ENCODE measurements at places on chromosomes 1 and 21.

DNA sequence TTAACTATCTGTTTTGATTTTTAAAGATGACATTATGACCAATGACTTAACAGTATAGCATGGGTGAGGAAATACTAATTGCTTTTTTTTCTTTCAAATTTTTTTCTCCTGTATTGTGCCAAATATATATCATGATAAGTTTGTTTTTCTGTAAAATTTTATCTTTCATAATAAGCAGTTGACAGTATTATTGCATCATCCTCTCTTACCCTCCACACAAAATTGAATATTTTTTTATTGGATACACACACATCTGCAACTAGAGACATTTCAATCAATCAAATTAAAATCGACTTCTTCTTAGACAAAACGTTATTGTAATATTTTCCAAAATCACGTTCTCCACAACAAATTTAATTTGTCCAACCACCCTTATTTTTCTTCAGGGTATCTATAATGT lies 330.4 kb upstream of the BRINP3 start:
- DNase-seq: no peak

- no peak for DNase-seq
Measured at GRCh38 chr1:147287133-147287865, 44.8 kb downstream of the CHD1L start.

DNA sequence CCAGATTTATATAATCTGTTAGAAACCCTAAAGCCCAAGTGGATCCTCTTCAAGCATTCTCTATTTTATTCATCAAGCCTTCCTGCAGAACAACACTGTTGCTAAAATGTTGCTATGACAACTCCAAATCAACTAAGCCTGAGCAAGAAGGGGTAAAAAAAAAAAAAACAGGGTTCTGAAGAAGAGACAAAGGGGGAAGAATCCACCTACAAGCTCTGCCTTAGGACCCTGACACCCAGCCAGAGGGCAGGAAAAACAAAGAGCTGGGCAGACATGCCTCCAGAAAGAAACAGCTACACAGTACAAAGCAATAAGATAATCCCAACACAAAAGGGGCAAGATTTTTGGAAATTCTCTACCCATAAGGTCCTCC lies 1.3 kb downstream of the USF1 start:
- DNase-seq: no peak

DNA sequence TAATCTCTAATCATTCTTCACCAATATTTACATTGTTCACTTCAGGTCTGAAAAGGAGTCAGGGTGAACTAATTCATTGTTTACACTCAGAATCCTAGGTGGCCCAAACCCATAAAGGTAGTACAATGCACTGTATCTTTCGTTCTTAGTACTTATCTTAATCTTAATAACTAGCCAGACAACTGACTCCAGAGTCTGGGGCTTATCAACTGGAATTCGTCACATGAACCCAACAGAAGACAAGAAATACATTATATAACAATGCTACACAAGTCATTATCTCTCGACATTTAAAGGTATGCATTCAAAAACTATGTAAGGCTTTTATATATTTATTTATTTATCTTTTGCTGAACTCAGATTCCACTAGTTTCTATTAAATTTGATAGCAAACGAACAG lies 125.9 kb upstream of the ESRRG start:
- no peak for DNase-seq

DNA sequence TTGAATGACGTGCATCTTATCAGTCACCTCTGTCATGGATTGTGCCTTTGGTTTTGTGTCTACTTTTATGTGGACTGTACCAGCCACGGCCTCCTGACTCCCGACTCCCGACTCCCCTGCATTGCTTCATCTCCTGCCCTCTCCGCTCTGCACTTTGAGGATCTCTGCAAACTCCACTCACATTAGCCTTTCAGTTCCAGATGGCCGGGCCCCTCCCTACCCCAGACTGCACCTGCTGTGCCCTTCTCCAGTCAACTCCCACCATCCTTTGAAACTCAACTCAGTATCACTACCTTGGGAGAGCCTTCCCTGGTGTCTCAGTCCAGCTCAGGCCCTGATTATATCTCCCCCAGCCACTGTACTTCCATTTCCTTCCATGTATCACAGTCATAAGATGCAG lies 71.4 kb downstream of the MDM4 start:
- no peak for DNase-seq

DNA sequence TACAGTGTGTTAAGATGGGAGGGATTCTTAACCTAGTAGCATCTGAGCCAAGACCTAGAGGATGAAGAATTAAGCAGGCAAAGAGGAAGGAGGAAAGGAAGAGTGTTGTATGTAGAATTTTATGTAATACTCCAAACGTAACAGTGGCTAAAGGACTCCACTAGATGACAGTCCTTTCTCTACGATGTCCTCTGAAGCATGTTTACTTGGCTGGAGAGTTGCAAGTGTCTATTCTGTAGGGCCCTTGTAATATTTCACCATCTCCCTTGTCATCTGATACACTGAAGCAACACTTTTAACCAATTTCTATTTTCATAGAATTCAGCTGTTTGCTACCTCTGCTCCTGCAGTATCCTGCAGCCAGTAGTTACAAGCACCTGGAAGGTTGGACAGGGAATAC lies 2.2 kb upstream of the YBX1 start:
- DNase-seq: no peak

- no peak for DNase-seq
Measured at GRCh38 chr1:50322579-50322978, 100.7 kb downstream of the DMRTA2 start.

DNA sequence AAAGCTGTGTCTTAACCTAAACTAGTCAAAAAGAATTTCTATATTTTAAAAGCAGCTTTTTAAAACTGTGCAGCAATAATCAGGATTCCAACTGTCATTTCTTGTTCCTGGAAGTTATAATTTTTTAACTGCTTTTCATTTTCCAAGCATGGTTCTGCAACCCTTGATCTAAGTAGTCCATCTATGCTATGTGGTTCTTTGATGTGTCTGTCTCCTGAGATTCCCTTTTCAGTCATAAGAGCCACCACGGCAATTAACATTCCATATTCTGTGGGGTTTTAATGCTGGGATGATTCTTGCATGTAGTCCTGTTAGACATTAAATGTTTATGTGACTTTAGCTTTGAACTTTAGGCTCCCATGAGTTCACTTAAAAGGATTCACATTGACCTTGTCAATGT lies 220.4 kb downstream of the TPR start:
- DNase-seq: no peak

DNA sequence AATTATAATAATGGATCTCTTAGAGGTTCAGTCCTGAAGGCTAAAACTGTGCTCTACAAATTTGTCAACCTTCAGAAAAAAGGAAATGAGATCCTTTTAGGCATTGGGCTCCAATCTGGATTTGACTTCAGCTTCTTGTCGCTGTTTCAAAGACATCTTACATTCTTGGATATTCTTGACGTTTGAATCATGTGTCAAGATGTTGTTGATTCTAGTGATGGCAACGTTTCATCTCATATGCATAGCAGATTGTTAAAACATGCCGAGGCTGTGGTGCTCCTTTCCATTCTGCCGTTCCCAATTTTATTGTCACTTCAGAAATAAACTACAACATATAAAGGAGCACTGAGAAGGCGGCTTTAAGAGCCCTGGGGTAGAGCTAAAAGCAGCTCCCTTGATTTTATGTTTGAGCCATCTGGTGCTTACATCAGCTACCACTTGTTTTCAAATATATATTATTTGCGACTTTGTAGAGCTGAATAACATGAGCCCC lies 467.6 kb upstream of the ZRANB2 start:
- DNase-seq: no peak

- DNase-seq: no peak
Measured at GRCh38 chr21:36765229-36765628, 66.3 kb downstream of the SIM2 start.

DNA sequence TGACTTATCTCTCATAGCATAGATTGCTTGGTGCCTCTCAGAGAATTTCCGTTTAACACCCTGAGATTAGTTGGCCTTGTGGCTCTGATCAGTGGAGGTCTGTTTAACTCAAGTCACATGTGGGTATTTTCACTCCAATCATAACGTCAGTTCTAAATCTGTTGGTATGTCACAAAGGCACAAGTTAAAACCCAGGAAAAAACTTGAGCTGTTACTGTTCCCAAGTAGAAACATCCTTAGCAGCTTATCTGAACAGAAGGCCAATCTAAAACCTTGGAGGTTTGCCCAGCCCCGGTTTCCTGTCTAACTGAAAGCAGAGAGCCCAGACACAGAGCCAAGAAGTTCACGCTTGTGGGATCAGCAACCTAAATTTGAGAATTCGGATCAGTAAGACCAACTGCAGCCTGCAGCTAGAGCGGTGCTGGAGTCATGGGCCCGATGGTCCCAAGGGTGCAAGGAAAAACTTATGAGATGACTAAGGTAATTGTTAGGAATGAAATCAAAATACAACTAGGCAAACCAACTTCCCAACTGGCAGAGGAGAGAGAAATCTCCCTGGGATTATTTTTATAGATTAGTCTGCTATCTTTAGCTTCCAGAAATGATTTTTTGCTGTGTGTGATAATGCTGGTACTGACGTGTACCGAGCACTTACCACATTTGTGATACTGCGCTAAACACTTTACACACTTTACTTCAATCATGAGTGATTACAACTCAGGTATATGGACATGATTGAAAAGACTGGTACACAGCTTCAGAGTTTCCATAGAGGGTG lies 90.2 kb upstream of the C1orf21 start:
- DNase-seq: no peak

GRCh38 chr1:225950905-225951497 lies 10.0 kb upstream of the LEFTY2 start:
- DNase-seq: no peak

GRCh38 chr1:16450863-16451481 lies 10.4 kb downstream of the NECAP2 start:
- no peak for DNase-seq

DNA sequence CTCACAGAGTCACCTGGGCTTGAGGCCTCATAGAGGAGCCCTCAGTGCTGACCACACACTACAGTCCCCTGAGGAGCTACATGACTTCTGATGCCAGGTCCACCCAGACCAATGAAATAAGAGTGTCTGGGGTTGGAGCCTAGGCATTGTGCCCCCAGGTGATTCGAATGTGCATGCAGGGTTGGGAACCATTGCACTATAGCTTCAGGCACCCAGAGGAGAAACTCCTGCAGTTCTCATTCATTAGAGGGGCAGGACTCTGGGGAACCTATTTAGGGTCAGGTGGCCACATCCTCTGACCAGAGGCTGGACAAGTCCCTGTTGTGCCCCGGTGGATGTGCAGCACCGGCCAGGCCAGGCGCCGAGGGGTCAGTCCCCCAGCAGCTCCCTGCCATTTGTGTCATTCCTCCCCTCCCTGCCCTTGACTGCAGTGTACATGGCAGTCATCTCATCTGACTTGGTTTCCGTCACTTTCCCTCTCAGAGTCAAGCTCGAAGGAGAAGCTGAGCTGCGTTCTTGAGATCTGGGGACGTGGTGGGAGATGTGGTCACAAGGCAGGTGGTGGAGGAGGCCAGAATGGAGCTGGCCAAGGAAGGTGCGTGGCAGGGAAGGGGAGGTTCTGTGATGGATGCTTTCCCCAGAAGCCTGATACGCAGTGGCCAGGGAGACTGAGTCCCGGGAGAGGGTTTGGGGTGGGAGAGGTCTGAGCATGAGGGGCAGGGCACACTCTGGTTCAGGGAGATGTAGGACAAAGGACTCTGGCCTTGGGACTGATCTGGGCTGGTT lies 6.4 kb downstream of the CLDN19 start:
- DNase-seq: no peak

- no peak for DNase-seq
Measured at GRCh38 chr1:33346927-33347649, 26.2 kb upstream of the A3GALT2 start.

- DNase-seq: no peak
Measured at GRCh38 chr1:177341773-177342172, 171.0 kb downstream of the BRINP2 start.

GRCh38 chr1:33363470-33363861 lies 42.6 kb upstream of the A3GALT2 start:
- DNase-seq: no peak

DNA sequence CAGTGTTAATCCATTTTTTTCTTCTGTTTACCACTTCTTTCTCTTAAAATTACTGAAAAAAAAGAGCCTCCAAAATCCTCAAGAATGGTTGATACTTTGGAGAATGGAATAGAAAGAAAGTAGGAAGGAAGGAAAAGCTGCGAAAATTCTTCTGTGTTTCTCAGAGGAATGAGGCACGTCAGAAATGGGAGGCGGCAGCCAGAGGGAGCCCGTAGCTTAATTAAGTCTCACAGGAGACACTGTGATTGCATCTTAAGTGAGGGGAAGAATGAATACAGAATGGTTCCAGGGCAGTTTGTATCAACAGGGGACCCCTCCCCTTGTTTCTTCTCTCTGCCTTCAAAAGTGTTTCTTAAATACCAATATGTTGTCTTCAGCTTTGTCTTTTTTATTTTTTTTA lies 1099.5 kb downstream of the PLA2G4A start:
- no peak for DNase-seq

DNA sequence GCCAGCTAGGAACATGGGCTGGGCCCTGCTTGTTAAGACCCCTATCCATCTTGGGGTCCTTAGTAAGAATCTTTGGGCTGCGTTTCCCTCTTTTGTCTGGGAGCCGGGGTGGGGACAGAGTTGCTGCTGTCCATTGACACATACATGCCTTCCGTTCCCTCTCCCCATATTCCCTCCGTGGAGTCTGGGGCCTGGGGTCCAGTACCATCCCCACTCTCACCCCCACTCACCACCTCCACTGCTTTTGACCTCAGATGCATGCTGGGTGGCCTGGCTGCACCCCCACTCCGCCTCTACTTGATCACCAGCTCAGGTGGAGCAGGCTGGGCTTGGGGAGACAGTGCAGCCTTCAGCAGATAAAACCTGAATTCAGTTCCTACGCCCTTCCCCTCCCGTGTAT lies 3.3 kb downstream of the RD3 start:
- DNase-seq: no peak

- DNase-seq: no peak
Measured at GRCh38 chr1:243605604-243606003, 244.4 kb downstream of the AKT3 start.

DNA sequence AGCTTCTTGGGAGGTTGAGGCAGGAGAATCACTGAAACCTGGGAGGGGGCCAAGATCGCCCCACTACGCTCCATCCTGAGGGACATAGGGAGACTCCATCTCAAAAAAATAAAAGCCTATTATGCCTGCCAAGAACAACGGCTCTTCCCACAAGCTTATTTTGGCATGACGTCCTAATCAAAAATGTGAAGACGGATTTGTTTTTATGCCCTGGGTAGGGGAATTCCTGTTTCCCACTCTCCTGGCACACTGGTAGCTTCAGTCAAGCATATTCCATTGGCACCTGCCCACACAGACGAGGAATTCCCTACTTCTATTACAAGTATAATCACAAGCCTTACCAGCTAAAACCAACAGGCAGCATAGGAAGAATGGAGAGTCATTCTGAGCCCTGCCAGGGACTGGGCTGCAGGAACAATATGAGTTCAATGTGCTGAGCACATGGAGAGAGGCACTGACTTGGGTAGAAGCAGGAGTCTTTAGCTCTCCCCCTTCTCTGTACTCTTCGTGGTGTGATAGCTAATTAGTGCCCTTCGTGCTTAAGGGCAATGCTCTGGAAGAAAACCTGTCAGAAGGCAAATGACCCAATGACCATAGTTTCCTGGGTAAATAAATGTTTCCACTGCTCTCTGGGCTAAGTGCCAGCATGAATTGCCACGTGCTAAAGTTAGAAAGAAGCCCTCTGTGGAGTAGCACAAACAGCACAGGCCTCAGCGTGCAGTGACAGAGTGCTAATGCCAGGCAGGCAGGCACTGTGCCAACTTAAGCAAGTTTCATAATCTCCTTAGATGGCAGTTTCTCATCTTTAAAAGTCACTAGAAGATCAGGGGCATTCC lies 16.8 kb downstream of the TNFSF4 start:
- peak; percentile 37 for DNase-seq

GRCh38 chr1:191206513-191207207 lies 729.0 kb upstream of the BRINP3 start:
- DNase-seq: no peak

Measured in stimulated activated naive B cell treated with anti-CD40 and anti-IgM and Interleukin-4, amounts not matched to agents 10 μg/mL and 1 μg/mL and 100 μg/mL, for 72 hours (primary cell).